ENCODE measurements at places on chromosomes 7 and 10.

GRCh38 chr10:61896854-61897661 is 4.4 kb upstream of the ARID5B start:
- no peak for DNase-seq

- DNase-seq, result no peak
Observed at GRCh38 chr7:22791204-22792158, 31.2 kb downstream of the TOMM7 start.

DNA sequence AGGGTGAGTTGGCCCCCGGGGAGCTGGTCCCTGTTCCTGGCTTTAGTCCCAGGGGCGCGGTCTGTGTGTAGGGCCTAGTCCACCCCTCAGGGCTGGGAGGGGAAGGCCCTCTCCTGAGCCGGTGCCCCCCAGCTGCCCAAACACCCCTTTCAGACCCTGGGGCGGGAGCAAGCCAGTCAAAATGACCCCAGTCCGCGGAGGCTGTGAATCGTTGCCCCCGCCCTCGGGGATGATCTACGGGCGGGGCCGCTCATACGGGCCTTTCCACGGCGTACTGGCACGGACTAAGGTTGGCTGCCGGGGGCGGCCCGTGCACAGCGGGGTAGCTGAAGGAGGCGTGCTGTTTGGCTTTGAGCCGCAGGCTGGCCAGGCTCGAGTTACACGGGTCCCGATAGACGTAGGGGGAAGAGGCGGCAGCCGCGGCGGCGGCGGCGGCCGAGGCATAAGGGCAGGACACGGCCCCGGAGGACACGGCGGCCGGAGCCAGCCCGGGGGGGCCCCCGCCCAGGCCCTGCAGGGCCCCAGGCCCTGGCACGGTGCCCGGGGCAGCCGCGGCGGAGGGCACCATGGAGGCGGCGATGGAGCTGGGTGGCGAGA is 4.3 kb downstream of the ELOVL3 start:
- DNase-seq, result peak; percentile 10

DNA sequence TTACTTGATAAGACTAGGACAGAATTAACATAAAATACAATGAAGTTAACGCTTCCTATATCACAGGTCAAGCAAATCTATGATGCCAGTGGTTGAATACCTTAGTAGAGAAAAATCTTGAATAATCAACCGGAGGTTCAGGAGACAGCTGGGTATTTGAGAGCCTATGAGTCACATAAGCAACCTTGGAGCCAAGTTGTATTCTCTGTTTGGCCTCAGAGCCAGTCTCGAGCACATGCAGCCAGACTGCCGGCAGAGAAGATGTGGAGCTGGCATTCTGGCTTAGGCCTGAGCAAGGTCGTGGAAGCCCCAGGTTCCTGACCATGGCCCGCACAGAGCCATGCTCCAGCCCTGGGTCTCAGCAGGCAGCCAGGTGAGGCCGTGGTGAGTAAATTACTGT is 90.3 kb downstream of the FAM204A start:
- no peak for DNase-seq

DNA sequence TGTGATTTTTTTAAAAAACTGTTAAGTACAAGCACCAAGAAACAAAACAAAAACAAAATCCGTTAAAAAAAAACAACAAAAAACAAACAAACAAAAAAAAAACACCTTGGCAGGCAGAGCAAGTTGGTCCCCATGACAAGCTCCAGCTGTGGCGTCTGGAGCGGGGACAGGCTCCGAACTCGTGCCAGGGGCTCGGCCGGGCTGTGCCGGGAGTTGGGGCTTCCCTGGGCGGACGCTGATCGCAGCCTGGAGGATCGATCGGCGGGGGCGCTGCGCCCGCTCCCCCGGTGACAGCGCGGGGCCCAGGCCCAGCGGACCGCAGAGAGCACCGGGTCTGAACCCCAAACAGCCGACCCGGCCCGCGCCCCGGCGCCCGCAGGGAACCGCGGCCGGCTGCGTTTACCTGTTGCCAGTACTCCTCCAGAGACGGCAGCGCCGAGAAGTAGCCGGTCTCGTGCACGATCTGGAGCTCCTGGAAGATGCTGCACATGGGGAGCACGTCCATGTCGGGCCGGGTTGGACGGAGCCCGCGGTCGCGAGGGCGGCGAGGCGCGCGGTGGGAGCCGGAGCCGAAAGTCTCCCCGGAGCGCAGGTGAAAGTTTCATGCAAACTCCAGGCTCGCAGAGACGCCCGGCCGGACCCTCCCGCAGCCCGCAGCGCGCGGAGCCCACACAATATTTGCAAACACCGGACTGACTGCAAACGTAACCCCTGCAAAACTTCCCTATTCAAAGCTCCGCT is at the start of gene KLF6:
TSS of gene KLF6 (minus strand) at position 700 of the 741 bp plus-strand sequence. CDS start at position 505, 195 bp downstream.
- DNase-seq, result no peak

DNA sequence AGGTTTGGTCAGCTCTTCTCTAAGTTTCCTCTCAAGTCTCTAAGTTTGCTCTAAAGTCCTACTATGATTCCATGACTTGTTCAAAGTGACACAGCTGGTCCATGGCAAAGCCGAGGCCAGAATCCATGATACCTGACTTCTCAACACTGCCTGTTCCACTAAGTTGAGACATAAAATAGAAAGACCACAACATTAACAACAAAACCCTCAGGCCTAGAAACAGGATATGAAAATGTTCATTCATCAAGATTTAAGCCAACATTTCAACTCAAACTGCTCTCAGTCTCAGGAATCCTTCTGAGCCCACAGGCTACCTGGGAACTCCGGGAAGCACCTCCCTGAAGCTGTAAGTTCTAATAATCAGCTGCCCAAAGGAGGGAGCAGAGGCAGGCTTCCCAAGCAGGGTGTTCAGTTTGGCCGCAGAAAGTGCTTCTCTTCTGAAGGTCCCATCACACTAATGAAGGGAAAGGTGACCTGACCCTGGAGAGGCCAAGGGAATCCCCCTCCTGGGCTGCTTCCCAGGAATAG is 62.9 kb downstream of the STK17A start:
- no peak for DNase-seq

GRCh38 chr10:52768001-52768532 is 4.5 kb downstream of the MBL2 start:
- no peak for DNase-seq

GRCh38 chr7:124137664-124138063 is 104.8 kb upstream of the TMEM229A start:
- no peak for DNase-seq

DNA sequence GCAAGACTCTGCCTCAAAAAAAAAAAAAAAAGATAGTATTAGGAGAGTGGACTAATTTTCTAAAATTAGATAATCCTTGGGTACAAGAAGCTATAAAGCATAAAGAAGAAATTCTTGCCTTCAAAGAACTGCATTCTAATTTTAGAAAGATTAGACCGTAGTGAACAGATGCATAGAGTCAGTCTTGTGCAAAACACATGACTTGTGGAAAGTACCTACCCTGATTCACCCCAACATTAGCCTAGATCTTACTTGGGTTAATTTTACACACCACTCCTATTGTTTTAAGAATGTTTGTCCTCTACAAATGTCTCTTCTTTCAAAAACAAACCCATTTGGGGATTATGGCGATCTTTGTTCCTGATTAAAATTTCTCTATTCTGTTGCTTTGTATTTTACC is 38.9 kb upstream of the SP8 start:
- no peak for DNase-seq

DNA sequence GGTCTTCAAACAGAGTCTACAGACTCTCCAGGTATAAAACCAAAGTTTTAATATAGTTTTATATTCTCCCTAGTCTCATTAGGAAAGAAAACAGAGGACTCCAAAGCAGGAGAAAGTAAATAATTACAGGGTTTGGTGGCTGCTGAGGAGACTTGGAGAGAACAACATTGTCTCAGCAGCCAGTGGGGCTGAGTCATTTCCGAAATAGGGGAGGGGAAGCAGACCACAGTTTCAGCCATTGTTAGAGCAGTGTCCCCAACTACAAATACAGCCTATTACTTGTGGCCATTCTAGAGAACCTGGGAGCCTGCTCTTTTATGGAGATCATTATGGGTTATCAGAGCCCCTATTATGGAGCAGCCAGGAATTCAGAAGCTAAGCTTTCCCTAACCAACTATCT is 44.2 kb upstream of the A1CF start:
- no peak for DNase-seq

Measured in activated CD4-positive, alpha-beta T cell treated with anti-CD3 and anti-CD28 coated beads for 24 hours (primary cell).